ENCODE measurements at places on chromosomes 12 and 14. TPM values are rescaled to one million over a fixed set of nuclear protein-coding genes. Genes with fewer than 3 reads are reported as not detected.

SFSWAP gene
- total RNA-seq = 105 TPM

SOAT2 gene
- total RNA-seq = 0.37 TPM

OTOGL gene
- not detected for total RNA-seq

C12orf60 gene
- total RNA-seq = 0.54 TPM

CLEC4D gene
- total RNA-seq = not detected
